ENCODE measurements at places on chromosomes 3 and 15. TPM values are rescaled to one million over a fixed set of nuclear protein-coding genes. Genes with fewer than 3 reads are reported as not detected.

DPPA2 gene
- not detected for total RNA-seq

SLC28A1 gene
- total RNA-seq: 0.19 TPM

PRTG gene
- total RNA-seq: 0.05 TPM

TMEM108 gene
- 0.46 TPM for total RNA-seq

DNASE1L3 gene
- total RNA-seq: 0.35 TPM

TGM5 gene
- total RNA-seq: not detected

DNA sequence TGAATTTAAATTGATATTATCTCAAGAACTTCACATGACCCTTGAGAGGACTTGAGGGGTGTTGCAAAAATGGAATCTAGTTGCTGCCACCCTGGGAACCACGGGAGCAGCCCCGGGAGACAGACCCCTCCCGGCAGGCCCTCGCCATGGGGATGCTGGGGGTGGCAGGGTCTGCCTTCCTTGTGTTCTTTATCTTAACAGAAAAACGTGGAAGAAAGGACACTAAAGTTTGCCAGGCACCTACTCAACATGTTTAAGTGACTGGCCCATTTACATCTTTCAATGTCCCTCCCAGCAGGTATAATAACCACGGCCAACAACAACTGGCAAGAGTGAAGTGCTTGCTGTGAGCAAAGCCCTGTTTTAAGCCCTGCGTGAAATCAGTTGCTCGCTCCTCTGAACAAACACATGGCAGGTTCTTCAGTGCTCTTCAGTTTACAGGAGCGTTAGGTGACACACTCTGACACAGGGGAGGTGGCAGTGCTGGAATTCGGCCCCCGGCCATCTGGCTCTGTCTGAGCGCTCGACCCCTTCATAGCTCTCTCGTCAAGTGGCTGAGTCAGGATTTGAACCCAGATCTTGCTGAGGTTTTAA lies 112.5 kb downstream of the ASB7 start:
- H3K4me1 ChIP-seq: no peaks in the 10 kb centered on the region
- H3K36me3 ChIP-seq: no peaks in the 10 kb centered on the region
- peak overlapping the region; percentile 64 for H3K27ac ChIP-seq

DNA sequence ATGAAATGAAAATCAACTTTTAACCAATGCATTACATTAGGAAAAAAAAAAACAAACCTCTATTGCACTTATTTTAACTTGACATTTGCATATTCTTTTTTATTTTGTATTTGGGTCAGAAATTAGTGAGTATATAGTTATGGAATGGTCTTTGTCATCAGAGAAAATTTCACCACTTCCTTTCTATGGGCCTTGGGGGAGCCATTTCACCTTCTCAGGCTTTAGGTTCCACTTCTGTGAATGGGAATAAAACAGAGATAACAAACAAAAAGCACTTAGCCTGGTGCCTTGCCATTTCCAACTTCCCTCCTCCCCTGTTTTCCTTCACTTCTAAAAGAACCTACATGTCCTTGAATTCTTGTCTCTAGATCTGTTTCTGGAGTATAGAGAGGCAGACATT lies 168.0 kb upstream of the STT3B start:
- H3K4me1 ChIP-seq: no peaks in the 10 kb centered on the region
- H3K36me3 ChIP-seq: no peaks in the 10 kb centered on the region
- no peak overlapping the region for H3K4me3 ChIP-seq

GRCh38 chr15:50665938-50666337 lies 20.7 kb downstream of the TRPM7 start:
- no peak for DNase-seq
- H3K4me1 ChIP-seq: no peaks in the 10 kb centered on the region

DNA sequence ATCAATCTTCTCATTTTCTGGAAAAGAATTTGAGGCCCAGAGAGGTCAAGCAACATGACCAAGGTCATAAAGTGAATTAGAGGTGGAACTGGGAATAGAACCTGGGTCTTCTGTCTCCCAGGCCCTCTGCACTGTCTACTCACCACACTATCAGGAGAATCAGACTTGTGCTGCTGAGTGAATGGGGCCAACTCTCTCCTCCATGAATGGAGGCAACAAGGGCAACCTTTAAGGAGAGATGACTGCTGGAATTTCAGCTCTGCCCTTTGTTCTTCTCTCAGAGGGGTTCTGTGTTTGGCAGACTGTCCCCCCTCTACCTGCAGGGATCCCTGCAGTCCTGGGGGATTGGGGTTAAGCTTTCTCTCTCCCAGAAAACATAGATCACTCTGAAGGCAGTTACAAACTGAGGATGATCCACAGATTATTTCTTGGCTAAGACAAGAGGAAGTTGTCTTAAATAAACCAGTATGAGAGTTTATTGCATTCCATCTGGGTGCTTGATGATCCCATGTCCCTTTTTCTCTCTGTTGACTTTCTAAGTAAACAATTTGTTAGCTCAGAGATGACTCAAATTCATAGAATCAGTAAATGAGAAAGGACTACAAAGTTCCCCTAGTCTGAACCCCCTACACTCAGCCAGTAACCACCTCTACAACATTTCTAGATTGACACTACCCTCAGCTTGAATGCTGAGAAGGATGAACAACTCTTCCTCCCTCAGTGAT lies 99.0 kb upstream of the LIPC start:
- peaks cover 4% of the 10 kb centered on the region for H3K27me3 ChIP-seq
- peaks cover 23% of the 10 kb centered on the region for H3K4me1 ChIP-seq
- H3K36me3 ChIP-seq: no peaks in the 10 kb centered on the region
- H3K4me3 ChIP-seq: no peak overlapping the region

DNA sequence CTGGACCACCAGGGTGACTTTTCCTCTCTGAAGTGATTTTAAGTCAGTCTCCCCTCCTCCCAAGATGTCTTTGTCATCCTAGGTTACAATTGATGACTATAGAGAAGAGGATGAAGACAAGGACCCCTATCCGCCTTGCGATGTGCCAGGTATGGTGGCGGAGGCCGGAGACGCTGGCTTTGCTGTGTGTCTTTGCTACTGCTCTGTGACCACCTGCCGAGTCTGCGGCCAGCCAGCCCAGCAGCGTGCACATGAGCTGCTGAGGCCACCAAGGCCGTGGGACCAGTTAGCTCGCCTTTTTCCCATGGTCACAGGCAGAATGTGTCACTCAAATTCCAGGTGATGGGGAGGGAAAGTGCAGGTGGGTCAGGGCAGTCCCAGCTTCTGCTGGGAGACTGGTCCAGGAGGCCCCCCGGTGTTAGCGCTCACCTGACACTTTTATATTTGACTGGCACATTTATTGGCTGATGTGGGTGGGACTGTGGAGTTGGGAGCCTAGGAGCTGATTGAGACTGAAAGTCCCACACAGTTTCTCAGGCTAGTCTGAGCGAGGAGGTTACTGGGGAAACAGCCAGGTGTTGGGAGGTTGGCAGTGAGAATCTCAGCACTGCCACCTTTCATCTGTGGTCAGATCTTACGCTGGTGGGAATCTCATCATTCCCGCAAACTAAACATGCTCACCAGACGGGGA lies 114.1 kb downstream of the CHDH start:
- no peak overlapping the region for H3K27ac ChIP-seq

GRCh38 chr3:100637197-100637631 lies 27.8 kb downstream of the ADGRG7 start:
- H3K27me3 ChIP-seq: no peaks in the 10 kb centered on the region
- no peak for DNase-seq
- H3K4me1 ChIP-seq: peaks cover 6% of the 10 kb centered on the region
- no peak overlapping the region for H3K4me3 ChIP-seq

- no peak for DNase-seq
- H3K27ac ChIP-seq: no peak overlapping the region
- H3K4me3 ChIP-seq: no peak overlapping the region
- H3K27me3 ChIP-seq: no peaks in the 10 kb centered on the region
Measured at GRCh38 chr3:16447135-16447534, 66.4 kb downstream of the RFTN1 start.

- no peaks in the 10 kb centered on the region for H3K27me3 ChIP-seq
- no peaks in the 10 kb centered on the region for H3K36me3 ChIP-seq
- no peak overlapping the region for H3K27ac ChIP-seq
- no peak overlapping the region for H3K4me3 ChIP-seq
- H3K4me1 ChIP-seq: no peaks in the 10 kb centered on the region
Measured at GRCh38 chr15:68543165-68544008, 35.4 kb upstream of the CORO2B start.

- H3K4me1 ChIP-seq: no peaks in the 10 kb centered on the region
- no peaks in the 10 kb centered on the region for H3K27me3 ChIP-seq
- no peak overlapping the region for H3K27ac ChIP-seq
- no peak overlapping the region for H3K4me3 ChIP-seq
- no peak for DNase-seq
Measured at GRCh38 chr15:73809728-73810501, 56.8 kb upstream of the INSYN1 start.

DNA sequence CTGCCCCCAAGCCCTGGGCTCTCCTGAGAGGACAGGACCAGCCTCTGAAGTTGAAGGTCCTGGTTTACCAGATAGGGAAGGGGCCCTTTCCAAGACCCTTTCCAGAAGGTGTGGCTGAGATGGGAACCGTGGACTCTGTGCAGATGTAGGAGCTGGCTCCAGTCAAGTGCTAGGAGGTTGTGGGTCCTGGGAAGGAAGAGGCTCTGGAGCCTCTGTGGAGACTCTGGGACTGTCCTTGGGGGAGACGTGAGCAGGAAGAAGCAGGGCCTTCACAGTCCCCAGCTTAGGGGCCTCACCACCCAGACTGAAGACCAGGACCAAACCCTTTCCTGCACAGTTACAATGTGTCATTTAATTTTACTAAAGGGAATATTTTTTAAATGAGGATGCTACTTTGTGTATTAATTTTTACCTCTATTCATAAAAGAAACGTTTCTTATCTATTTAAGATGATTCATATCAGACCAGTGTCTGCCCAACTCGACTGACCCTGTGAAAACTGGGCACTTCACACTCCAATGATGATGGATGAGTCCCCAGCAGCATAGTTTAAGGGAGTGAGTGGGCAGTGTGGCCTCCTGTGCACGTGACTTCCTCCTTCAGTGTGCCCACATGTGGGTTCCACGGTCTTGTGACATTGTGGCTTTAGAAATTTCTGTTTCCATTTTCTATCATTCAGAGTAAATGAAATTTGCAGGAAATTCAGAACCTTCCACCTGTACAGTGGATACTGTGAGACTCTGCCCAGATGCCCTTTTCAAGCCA lies 10.9 kb downstream of the CCR5AS start:
- no peaks in the 10 kb centered on the region for H3K27me3 ChIP-seq
- no peak overlapping the region for H3K27ac ChIP-seq
- no peak overlapping the region for H3K4me3 ChIP-seq
- no peak for DNase-seq
- no peaks in the 10 kb centered on the region for H3K36me3 ChIP-seq
- no peaks in the 10 kb centered on the region for H3K4me1 ChIP-seq

Measured in pancreas (tissue), 10 donors.